CD4-positive, alpha-beta T cell treated with Interleukin-12 subunit alpha and Interleukin-12 subunit beta, for 1 hour (primary cell): ENCODE measurements at places on chromosomes 6 and 20.

GRCh38 chr6:145247692-145248419 lies 487.5 kb downstream of the EPM2A start:
- no peak for DNase-seq

- no peak for DNase-seq
Observed at GRCh38 chr6:14736554-14736953, 509.3 kb upstream of the JARID2 start.

- no peak for DNase-seq
Observed at GRCh38 chr6:14274546-14275492, 157.2 kb downstream of the CD83 start.

DNA sequence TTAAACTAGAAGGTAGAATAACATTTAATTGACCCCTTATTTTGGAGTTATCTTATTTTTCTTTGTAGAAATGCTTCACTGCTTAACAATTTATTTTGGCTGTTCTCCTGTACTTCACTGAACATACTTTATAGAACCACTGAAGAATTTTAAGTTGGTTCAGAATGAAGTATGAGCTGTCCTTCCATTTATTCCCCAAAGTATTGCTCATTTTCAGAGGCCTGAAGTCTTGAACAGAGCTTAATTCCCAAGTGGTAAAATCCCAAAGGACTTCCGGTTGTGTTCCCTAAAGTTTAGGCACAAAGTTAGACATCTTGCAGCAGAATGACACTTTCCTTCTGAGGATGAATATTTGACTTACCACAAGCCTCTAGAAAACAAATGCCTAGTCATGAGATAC lies 233.3 kb downstream of the TINAG start:
- no peak for DNase-seq

DNA sequence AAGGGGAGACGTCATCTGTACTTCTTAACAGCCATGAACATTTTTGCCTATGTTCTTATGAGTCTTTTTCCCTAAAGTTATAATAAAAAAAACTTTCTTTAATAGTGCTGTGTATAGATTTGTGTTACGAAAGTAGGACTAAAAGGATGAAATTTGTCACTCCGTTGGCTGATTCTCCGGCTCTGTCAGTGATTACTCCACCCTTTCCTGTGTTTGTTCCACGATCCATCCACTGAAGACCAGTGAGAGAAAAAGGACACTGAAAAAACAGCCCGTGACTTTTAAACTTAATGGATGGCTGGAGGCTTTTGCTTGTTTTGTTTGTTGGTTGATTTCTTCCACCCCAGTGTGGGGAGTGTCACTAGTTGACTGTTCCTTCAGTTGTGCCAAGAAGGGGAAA lies 232.0 kb upstream of the NOX3 start:
- DNase-seq: no peak

GRCh38 chr6:148548065-148548748 lies 198.6 kb upstream of the UST start:
- DNase-seq: no peak

GRCh38 chr20:31747640-31748039 lies 8.6 kb downstream of the TPX2 start:
- no peak for DNase-seq

DNA sequence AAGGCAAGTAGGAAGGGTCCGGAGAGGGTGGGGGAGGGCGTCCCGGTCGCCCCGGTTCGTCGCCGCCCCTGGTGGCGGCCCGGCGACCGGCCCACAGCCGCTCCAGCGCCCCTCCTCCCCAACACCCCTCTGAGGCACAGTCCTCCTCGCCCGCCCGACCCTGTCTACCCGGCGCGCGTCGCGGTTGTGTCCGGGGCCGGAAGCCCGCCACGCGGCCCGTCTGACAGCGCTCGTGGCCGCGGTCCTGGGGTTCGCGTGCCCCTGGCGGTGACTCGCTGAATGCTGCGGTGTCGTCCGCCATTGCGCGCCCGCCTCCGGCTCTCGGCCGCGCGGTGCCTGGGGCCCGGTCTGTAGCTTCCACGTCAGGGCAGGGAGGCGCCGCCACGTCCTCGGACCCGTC lies 335.3 kb upstream of the DEFB115 start:
- no peak for DNase-seq

DNA sequence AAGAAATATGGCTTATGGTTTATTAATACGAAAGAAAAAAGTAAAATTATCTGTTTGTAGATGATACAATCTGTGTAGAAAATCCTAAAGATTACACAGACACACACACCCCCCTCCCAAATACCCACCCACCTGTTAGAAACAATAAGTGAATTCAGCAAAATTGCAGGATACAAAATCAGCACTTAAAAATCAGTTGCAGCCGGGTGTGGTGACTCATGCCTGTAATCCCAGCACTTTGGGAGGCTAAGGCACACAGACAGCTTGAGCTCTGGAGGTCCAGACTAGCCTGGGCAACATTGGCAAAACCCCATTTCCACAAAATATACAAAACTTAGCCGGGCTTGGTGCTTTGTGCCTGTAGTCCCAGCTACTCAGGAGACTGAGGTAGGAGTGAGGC lies 42.3 kb downstream of the NINL start:
- DNase-seq: no peak

- no peak for DNase-seq
Observed at GRCh38 chr20:36794116-36794474, 20.5 kb upstream of the DSN1 start.

DNA sequence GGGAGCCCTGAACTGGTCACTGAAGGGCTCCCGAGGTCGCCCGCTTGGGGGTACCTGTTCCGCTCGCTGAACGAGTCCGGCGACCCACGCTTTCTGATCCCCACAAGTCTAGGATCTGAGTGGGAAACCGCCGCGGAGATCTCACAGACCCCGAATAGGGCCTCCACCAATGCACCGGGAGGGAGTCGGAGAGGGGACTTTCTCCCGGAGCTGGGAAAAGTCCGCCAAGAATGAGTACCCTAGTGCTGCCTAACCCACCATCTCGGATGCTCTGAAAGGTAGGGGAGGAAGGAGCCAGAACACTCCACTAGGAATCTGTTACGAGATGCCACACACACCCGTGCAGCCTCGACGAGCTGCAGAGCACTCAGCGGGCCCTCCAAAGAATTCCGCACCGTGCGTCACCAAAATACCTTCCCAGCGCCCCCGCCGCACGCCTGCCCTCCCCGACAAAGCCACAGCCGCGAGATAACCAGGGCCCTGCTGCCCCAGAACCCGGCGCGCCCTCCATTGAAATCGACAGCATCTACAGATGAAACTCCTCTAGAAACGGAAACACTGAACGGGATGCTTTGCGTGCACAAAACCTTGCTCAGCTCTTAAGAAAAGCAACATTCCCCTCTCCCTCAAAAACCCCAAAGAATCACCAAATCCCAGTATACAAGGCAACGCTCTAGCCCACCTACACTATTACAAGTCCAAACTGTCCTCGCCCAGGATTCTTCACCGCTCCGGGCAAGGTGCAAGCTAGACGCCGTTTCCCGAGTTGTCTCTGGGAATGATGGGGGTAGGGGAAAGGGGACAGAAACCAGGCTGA lies 686 bp downstream of the COL12A1 start:
- DNase-seq: no peak

GRCh38 chr20:1190847-1191246 lies 6.1 kb upstream of the TMEM74B start:
- DNase-seq: no peak

- no peak for DNase-seq
Observed at GRCh38 chr20:11041396-11041795, 367.6 kb upstream of the JAG1 start.

GRCh38 chr20:5222919-5223634 lies 93.7 kb downstream of the PROKR2 start:
- DNase-seq: peak; percentile 57

DNA sequence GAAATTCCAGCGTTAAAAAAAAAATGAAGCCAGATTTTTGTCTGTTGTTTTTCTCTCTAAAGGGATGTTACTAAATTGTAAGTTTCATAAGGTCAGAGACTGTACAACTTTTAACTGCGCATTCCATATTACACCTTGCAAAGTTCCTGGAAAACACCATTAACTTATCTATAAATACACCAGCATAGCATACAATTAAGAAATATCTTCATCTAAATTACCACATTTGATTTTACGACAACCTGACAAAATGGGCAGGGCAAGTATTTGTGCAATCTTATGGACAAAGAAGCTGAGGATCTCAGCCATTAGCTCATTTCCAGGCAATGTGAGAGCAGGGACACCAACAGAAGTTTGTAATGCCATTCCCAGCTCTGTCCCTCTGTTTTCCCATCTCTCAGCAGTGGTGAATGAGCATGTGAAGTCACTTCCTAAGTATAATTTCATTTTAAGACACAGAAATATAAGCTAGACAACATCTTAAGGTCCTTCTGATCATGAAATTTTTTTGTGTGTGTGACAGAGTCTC lies 12.9 kb upstream of the GCM1 start:
- DNase-seq: no peak
